LHCN-M2 (cell line): ENCODE measurements at places on chromosomes 12 and 14.

DNA sequence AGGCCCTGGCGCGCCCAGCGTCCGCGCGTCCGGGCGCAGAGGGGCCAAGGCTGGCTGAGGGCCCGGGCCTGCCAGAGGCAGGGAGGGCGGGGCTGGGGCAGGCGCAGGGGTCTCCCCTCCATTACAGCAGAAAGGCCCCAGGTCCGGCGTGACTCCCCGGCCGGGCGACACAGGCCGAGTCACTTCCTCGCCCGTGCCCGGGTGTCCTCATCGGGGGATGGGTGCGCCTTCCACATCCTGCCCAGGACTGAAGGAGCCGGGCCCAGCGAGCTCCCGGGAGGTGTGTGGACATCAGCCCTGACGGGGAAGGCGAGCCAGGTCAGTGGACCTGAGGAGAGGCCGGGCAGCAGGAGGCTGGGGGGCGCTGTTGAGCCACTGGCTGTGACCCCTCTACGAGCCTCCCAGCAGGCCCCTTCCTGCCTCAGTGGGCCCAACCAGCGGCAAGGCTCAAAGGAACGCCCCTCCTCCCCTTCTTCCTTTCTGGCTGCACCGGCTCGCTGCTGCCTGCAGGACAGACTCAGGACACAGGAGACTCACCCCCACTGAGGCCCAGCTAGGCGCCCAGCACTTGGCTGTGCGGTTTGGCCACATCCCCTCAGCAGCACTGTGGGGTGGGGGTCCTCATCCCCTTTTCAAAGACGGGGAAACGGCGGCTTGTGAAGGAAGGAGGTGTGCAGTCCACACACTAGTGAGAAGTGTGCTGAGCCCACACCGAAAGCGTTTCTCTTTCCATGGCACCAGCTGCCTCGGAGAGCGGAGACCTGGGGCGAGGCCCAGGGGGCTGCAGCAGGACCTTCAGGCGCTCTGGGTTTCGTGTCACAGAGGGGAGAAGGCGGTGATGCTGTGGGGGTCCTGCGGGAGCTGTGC, 606 bp downstream of the TNFAIP2 start:
- no peak for DNase-seq

- DNase-seq, result no peak
Measured at GRCh38 chr12:123085066-123085465, 65.8 kb downstream of the PITPNM2 start.

GRCh38 chr12:56775638-56776037, 12.5 kb downstream of the HSD17B6 start:
- no peak for DNase-seq

GRCh38 chr14:21714318-21714929, 40.8 kb upstream of the OR4E1 start:
- no peak for DNase-seq

GRCh38 chr12:104095289-104095688, 31.0 kb downstream of the HCFC2 start:
- no peak for DNase-seq

GRCh38 chr14:21069388-21070082, 569 bp upstream of the ARHGEF40 start:
- DNase-seq, result peak; percentile 20

GRCh38 chr12:132244724-132245295, 84.6 kb downstream of the GALNT9 start:
- no peak for DNase-seq

GRCh38 chr12:4984344-4984743, 59.3 kb upstream of the KCNA5 start:
- DNase-seq, result no peak

DNA sequence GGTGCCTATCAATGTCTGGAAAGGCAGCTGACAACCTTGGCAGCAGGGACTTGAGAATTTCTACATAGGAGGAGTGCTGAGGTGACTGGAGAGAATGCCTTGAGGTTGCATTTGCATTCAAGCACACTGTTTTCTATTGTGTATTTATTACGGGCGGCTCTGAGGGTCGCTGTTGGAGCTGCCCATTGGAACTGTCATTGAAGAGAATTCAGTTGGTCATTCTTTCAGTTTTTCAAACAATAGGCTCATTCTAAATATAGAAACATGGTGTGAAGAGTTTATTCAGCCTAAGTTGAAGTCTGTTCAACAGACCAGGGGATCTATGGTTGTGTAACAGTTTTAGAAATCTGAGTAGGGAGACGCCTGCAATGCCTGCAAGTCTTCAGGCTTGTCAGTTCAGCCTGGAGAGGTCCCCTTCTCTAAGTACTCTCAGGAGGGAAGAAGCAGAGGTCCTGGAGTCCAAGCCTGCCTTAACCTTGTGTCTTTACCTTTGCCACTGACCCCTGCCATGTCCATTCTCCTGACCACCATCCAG, 9.8 kb upstream of the ABHD12B start:
- no peak for DNase-seq

- no peak for DNase-seq
Measured at GRCh38 chr14:65242732-65243134, 140.4 kb upstream of the MAX start.

GRCh38 chr12:19994968-19995367, 373.4 kb upstream of the PDE3A start:
- DNase-seq, result no peak

DNA sequence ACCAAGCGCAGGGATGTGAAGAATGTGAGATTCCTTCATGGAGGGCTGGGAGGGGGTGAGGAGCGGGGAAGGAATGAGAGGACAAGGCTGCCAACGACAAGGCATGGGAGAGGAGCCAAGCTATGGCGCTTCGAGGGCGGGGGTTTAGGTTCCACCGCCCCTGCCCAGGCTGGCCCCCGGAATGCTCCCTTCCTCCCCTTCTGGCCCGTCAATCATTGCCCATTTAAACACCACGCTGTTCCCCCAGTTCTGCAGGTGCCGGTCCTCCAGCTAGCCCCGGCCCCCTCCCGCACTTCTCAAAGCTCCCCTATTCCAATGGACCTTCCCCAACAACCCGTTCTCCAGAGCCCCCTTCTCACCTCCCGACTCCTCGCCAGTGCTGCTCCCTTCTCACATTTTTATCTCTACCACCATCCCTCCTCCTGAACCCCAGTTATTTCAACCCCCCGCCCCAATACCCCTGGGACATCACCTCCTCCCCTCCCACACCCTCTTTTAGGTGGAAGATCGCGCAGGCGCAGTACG, 428 bp downstream of the RNF41 start:
- peak; percentile 53 for DNase-seq

GRCh38 chr12:33825442-33825841, 196.9 kb upstream of the ALG10 start:
- peak; percentile 82 for DNase-seq

DNA sequence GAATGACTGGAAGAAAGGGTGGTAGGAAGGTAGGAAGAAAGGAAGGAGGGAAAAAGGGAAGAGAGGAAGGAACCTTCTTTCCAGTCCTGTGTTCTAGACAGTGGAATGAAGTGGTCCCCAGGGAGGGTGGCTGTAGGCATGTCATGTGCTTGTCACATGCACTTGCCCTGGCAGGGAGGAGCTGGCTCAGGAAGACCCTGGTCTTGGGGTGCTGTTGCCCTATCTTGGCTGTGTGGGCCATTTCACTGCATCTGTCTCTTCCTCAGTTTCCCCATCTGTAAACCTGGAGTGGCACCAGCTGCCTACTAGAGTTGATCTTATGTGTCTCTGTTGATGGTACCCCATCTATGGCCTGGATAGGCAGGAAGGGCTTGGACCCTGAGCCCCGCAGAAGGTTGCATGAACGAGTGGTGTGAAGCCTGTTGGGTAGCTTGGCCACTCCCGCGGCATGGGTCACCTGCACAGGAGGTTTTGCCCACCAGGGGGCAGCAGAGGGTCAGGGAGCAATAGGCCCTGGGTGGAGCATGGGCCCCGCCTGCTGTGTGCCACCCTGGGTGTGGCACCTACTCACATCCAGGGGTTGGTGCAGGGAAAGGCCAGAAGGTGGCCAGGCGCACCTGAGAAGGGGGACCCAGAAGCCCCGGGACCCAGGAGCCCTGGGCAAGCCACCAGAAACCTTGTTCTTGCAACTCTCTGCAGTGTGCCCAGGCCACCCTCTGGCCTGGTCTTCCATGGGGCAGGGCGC, 25.1 kb downstream of the MEG3 start:
- DNase-seq, result no peak

DNA sequence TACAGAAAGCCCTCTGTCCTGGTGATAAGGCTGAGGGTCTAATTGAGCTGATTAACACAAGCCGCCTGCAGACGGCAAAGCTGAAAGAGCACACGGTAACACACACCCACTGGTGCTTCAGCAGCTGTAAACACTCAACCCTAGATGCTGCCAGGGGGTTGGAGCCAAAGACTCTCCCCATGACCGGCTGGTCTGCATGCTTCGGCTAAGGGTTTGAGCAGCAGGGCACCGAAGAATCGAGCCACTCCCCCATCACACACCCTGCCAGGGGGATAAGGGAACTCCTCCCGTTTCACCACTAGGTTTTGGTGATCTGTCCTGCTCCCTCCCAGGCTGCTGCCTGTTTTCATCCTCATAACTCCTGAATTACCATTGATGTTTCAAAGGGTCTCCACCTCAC, 141.0 kb upstream of the OVCH1 start:
- DNase-seq, result no peak
